ENCODE measurements at places on chromosomes 5 and 9.

DNA sequence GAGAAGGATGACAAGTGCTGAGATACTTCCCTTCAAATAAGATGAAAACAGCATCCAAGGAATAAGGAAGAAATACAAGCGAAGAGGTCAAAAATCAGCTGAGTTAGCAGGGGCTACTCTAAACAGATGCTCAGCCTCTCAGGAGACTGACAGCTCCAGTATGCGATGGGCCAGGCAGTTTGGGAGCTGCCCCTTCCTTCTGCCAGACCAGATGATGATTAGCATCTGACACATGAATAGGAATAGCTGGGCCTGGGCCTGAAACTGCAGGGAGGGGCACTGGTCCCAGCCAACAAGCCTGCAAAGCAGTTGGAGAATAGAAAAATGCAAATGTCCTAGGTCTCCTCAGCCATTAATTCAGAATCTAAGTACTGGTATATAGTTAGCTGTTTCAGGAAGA lies 13.1 kb upstream of the MAP3K1 start:
- DNase-seq, result no peak

- DNase-seq, result no peak
Measured at GRCh38 chr9:120453792-120454191, 126.2 kb downstream of the CDK5RAP2 start.

GRCh38 chr5:6360323-6361072 lies 17.8 kb downstream of the MED10 start:
- no peak for DNase-seq

GRCh38 chr5:124056991-124057723 lies 545.2 kb downstream of the CSNK1G3 start:
- DNase-seq, result no peak

GRCh38 chr9:32463500-32464293 lies 62.3 kb downstream of the RIGI start:
- no peak for DNase-seq

DNA sequence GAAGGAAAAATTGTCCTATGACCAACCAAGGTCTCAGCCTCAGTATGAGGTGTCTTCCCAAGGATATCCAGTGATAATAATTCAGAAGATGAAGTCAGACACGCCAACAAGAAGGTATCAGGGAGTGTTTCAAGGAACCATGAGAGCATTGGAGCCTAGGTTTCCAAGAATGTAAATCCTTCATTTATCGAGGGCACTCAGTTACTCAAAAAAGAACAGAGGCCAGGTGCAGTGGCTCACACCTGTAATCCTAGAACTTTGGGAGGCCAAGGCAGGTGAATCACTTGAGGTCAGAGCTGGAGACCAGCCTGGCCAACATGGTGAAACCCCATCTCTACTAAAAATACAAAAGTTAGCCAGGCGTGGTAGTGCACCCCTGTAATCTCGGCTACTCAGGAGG lies 70.8 kb downstream of the PLAC8L1 start:
- no peak for DNase-seq

DNA sequence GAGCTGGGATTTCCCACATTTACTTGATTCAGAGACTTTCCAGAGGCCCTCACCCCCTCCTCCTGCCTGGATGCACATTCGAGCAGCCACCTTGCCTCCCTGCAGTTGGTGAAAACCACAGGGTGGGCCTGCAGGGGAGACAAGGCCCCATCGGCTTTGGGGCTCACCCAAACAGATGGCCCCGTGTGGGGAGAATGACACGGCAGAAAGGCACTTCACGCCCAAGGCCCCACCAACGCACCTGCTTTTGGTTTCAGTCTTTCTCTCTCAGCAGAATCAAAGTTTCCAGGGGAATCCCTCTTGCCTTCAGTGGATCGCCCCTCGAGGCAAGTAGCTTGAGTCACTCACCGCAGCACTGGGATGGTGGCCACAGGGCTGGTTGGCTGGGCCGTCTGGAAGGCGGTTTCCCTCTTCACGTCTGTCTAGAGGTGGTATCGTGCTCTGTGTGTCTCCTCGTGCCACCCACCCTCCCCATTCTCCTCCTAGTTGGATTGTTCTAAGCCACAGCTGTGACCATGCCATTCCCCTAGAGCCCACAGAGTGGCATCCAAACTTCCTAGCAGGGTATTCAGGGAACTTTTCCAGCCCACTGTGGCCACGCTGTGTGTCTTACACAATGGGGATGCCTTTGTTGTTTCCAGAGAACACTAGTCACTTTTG lies 31.8 kb downstream of the SEC61B start:
- peak; percentile 89 for DNase-seq

GRCh38 chr5:142925795-142926194 lies 155.6 kb downstream of the ARHGAP26 start:
- DNase-seq, result no peak

- no peak for DNase-seq
Measured at GRCh38 chr5:96978812-96979449, 43.1 kb downstream of the LNPEP start.

DNA sequence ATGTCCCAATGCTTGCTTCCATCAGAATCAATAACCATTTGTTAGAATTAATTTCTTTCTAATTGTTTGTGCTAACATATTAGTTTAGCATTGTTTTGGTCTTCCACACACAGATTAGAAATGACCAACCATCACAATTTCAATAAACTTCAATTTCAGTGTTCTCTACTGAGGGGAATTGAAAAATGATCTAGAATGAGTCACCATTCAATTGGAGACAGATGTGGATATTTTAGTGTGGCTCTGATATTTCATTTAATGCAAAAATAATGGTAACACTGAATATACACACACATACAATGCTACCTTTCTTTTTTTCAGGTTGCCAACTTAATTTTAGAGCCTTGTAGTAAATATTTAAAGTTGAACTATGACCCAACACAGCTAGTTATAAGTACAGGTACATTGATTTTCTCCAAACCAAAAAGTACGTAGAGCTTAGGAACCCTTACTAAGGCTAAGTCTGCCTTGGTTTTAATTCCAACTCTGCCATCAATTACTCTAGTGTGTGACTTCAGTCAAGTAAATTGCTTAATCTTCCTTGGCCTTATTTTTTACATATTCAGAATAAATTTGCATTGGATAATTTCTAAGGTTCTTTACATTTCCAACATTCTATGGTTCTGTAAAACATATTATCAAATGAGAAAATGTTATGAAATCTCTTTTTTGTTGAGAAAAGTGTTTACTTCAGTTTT lies 143.9 kb downstream of the DMRTA1 start:
- no peak for DNase-seq

- no peak for DNase-seq
Measured at GRCh38 chr9:91312717-91313325, 48.9 kb downstream of the AUH start.

All from stimulated activated CD4-positive, alpha-beta T cell treated with anti-CD3 and anti-CD28 coated beads, Interleukin-4, amount 100 ng/mL, for 24 hours (primary cell).